Putamen (tissue), 1 donor: ENCODE measurements at places on chromosomes 5 and 9.

DNA sequence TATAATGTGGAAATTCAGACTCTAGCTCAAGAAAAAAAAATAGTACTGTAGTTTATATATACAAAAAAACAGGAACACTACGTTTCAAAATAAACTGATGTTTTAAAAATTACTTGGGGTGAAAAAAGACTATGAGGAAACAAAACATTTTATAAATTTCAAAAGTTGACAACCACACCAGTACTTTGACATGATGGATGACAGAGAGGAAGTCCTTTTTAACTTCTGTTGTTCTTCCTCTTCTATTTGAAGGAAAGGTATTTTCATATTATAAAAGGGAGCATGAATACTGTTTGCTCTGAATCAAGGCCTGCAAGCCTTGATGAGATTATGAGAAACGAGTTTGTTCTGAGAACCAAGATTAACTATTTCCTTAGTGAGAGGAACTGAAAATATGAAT, 456.9 kb downstream of the TAF11L14 start:
- no peak for DNase-seq

- peak; percentile 69 for DNase-seq
Measured at GRCh38 chr5:39217365-39218281, 1.7 kb downstream of the FYB1 start.

DNA sequence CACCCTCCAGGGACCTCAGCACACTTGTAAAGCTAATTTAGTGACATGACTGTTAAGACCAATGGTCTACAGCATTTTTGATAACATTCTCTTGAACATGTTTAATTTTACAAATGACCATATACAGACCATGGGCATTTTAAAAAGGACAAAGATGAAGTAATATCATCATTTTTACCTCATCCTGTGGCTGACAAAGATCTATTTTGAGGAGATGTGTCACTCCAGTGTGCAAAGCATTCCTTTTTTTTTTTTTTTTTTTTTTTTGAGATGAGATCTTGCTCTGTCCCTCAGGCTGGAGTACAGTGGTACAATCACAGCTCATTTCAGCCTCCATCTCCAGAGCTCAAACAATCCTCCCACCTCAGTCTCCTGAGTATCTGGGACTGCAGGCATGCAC, 118.2 kb upstream of the TBC1D2 start:
- DNase-seq, result no peak

DNA sequence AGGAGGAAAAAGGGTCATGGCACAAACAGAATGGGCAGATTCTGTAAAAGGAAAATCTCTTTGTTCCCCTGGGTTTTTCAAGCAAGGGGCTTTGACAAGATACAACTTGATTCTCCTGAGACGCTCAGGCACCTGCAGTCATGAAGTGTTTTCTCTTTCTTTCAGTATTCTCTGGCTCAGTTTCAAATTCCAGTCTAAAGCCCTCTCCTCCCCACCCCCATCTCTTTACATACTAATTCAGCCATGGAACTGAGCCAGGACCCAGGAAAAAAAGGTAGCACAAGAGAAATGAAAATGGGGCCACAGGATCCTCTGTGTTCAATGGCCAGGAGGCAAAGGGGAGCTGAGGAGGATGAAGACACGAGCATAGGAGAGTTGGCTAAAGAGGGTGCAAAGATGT, 408.4 kb downstream of the SPOCK1 start:
- no peak for DNase-seq

GRCh38 chr5:77311214-77311571, 100.7 kb downstream of the PDE8B start:
- no peak for DNase-seq

DNA sequence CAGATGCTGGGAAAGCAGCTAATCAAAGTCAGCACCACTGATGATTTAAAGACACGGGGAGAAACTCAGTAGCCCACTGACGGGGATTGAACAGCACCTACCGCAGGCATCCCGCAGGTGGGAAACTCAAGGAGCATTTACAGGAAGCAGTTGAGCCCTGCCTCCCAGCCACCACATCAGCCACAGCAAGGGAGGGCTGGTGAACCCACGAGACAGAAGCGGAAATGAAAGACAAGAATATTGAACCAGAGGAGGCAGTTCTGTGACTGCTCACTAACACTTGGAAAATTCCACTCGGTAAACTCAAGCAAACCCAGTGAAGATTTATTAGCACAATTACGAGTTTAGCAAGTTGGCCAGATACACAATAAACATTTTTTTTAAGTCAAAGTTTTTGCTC, 10.6 kb upstream of the FAM163B start:
- DNase-seq, result peak; percentile 17

GRCh38 chr9:15357050-15357653, 50.1 kb upstream of the TTC39B start:
- DNase-seq, result no peak

- peak; percentile 67 for DNase-seq
Measured at GRCh38 chr9:9133526-9133925, 1333.9 kb upstream of the DMAC1 start.

DNA sequence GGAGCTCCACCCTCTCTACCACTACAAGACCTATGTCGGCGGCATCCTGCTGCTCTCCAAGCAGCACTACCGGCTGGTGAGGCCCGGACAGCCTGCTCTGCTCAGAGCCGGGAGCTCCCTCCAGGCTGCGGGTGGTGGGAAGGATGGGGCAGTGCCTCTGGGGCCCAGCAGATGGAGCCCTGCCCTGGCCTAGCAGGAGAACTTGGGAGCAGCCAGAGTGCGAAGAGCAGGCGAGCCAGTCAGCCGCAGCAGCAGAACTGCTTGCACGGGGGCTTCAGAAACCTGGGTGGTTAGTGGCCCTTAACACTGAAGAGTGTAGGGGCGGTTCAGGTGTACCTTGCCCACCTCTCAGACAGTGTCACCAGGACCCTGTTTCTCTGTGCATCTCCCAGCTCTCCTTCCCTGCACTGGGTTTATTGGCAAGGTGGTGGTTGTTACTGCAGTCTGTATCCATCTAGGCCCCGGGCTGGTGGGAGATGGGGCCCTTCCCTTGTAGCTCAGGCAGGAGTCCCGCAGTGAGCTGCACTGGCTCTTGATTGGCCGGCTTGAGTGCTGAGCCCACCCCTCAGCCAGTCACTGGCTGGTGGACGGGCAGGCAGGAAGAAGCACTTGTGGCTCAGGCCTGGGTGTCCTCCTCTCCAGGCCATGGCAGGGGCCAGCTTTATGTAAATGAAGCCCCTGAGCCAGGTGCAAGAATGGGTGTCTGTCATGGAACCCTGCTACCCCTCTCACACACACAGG, 7.7 kb downstream of the B4GALT7 start:
- peak; percentile 62 for DNase-seq

DNA sequence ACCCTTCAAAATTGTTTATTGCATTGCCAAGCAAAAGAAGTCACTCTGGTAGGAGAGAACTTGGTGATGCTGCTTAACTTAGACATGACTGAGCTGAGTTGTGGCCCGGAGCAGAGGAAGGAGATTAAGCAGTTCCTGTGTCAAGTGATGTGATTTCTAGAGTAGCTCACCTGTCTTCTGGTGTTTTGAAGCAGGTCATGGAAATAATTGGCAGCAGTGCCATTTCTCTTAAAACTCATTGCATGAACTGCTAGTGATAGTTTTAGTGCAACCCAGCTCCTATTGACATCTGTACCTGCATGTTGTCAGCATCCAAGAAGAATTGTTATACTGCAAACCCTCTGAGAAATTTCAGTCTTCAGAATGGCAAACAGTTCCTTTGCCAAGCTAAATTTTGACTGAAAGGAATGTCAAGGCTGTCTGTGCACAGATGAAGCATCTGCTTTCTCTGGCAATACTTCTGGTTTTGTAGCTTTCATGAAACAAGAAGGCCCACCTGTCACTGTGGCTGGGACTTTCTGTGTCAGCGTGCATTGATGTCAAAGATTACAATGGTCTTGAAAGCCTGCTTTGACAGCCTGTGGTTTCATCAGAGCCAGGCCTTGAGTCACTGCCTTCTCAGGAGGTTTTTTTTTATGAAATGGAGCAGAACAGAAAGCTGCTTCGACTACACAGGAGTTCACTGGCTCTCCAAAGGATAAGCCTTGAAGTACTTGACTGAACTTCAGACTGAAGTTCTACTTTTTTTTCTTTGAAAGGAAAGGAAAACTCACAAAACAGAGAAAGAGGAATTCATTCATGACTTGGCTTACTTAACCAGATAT, 90.6 kb downstream of the RALGPS1 start:
- DNase-seq, result no peak

- no peak for DNase-seq
Measured at GRCh38 chr9:81465468-81466011, 223.8 kb downstream of the TLE1 start.

DNA sequence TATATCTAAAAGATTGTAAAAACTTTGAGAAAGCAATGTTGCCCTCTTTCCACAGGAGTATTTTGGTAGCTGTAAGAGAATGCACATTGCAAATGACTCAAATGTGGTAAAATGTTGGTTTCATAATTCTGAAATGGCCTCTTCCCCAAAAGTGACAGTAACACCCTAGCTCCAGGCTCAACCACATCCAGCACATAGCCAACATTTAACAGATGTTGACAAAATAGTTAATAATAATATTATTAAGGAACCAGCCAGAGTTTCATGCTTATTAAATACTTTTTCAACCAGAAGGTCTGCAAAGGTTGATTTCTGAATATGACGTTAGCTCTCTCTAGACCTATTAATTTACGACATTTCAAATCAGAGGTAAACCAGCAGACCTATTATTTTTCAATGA, 1.3 kb downstream of the ANXA1 start:
- no peak for DNase-seq

- DNase-seq, result no peak
Measured at GRCh38 chr9:109276469-109277440, 44.1 kb downstream of the EPB41L4B start.

- no peak for DNase-seq
Measured at GRCh38 chr5:77259476-77259875, 49.0 kb downstream of the PDE8B start.

- DNase-seq, result peak; percentile 56
Measured at GRCh38 chr5:55232985-55233928, at the start of gene CCNO. Gene CCNO, minus strand, starts transcription at chr5:55233608. Its CDS starts 85 bp downstream, at chr5:55233523.

DNA sequence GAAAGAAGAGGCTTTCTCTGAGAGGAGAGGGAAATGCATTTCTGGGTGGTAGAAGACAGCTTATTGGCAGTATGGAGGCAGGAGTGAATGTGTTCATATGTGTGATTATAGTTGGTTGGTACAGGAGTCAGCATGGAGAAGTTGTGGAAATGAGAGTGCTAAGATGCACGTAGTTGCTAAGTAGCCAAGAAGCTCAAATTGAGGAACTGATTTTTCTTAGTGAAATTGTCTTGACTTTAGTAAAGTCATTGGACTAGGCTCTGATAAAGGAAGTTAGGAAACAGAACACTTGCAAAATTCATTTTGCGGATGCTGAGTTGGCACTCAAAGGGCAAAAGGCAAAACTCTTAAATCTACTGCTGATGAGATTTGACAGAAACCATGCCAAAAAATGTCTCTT, 158.9 kb upstream of the VCAN start:
- peak; percentile 11 for DNase-seq

GRCh38 chr5:136279314-136279713, 86.0 kb downstream of the TRPC7 start:
- no peak for DNase-seq
